ENCODE measurements at places on chromosomes 11 and 22.

DNA sequence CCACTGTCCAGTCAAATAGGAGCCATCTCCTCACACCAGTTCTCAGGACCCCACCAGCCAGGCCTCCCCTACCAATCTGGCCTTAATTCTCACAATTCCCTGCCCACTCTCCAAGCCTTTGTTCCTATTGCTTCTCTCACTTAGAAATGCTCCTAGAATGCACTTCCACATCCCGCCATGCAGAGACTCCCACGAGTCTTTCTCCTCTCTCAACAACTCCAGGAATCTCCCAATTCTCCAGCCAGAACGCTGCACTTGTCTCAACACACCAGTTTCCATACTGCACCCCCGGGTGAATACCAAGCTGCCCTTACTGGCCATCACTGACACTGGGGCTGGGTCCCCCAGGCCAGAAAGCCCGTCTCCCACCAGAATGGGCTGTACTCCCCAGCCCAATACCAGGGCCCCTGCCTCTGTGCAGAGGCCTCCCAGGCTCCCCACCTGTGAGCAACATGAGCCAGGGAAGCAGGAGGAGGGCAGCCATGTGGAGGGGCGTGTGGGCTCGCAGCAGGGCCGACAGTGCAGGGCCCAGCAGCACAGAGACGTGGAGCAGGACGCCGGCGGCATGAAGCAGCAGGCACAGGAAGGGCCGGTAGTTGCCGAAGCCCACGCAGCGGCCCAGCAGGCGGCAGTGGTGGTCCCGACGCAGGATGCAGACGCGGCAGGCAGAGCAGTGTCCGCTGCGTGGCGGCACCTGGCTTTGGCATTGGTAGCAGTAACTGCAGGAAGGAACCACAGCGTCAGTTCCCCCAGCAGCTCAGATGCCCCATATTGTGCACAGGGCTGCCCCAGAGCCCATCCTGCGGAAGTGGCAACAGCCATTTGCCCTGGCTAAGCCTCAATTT, 2.4 kb downstream of the ZDHHC24 start:
- no peak for DNase-seq

DNA sequence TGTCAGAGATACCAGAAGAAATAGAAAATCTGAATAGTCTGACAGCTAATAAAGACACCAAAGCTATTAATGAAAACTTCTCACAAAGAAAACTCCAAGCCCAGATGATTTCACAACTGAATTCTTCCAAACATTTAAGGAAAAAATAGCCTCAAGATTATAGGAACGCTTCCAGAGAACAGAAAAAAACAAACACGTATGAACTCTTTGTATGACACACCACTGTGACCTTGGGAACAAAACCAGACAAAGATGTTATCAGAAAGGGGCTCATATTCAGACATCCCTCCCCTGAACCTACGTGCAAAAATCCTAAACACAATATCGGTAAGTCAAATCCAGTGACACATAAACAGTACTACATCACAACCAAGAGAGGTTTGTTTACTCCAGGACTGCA, 23.5 kb downstream of the CERK start:
- DNase-seq: no peak

- DNase-seq: no peak
Observed at GRCh38 chr11:87871056-87871455, 304.2 kb downstream of the RAB38 start.

DNA sequence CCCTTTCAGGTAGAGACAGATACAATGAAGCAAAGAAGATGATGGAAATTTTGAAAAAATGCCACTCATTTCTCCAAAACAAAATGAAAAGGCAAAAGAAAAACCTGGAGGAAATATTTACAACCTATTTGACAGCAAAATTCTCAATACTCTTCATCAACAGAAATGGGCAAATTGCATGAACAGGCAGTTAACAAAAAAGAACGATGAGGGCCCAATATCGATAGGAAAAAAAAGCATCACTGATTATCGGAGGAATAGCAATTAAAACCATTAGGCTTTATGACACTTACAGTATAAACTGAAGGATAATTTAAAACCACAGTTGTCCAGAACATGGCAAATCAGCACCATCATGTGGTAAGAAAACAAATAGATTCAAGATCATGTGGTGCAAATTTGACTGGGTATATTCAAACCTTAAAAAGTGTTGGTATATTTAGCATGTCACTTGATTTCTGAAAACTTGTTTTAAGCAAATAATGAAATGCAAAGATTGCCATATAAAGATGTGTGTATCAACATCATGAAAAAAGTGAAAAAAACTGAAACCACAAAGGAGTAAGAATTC, 222.9 kb downstream of the BRD1 start:
- no peak for DNase-seq

- no peak for DNase-seq
Observed at GRCh38 chr11:122578171-122578825, 77.2 kb upstream of the UBASH3B start.

- no peak for DNase-seq
Observed at GRCh38 chr11:126607374-126607773, 251.9 kb downstream of the ST3GAL4 start.

DNA sequence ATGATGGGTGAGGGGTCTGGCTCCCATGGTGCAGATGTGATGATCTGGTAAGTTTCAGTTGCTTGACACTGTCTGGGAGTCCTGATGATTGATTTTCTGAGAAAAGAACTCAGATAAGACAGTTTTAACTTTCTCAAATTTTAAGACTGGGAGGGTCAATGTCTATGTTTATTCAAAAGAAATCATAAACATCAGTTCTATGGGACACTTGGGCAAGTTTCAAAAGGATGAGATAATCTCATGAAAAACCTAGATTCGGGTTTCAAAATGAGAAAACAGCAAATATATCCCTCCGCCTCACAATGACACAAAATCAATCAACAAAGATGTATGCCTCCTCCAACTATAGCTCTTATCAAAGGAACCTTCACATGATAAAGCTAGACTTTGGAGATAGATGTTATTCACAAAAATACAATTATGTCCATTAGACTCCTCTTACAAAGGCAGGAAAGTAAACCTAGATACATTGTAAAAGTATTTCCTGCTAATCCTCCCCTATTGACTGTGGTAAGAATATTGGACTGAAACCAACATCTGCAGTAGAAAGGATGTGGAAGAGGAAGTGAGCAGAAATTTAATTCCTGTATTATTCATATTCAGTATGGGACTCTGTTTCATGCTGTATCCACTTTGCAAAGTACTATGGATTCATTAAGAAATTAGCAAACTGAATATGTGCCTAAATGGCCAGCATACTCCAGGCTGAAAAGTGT, 21.6 kb downstream of the SVIP start:
- DNase-seq: no peak

GRCh38 chr11:72475381-72475780, 41.0 kb upstream of the CLPB start:
- DNase-seq: no peak

- DNase-seq: no peak
Observed at GRCh38 chr11:113334183-113334582, 19.8 kb downstream of the TTC12 start.

DNA sequence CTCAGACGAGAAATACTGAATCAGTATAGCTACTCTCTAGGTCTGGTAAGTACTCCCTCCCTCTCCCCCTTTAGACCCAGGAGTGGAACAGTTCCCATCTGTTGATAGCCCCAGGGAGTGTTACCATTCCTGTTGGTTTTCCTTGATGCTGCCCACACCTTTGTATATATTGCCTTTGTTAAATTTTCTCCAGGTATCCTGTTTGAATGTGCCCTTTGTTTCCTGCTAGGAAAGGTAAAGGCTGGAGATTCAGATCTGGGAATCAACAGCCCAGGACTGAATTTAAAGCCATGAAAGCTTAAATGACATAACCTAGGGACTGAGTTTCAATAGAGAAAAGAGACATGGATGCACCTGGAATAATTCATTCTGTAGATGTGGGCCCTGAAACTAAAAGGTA, 68.3 kb downstream of the CCDC83 start:
- DNase-seq: no peak

- DNase-seq: no peak
Observed at GRCh38 chr22:44666207-44666585, 35.8 kb upstream of the PRR5 start.

DNA sequence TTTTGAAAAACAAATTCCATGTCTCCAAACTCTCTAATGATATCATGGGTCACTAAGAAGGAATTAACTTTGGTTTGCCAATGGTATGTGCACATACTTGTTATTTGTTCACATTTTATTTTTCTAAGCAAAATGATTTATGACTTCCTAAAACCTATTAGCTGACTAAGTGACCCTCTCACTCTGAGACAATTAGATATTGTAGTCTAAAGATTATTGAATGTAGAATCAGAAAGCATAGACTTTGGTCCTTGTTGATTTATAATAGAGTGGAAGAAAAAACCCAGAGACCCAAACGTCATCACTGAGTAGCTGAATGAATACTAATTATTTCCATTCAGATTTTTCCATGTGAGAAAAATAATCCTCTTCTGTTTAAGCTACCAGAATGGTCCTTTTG, 243.5 kb upstream of the ANO3 start:
- DNase-seq: no peak

DNA sequence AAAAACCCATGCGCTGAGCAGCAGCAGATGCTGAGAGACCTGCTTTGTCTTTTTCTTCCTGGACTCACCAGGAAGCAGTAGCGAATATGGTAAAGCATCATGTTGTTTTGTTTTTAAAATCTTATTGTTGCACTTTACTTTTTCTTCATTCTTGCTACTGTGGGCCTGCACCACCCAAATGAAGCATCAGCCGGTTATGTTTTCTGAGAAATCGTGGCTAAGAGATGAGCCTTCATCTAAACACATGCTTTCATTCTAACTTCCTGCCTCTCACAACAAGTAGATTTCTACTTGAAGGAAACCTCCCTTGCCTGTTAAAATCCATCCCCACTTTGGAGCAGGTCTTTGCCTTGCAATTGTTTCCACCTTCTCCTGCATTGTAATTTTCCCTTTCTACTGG, 1025.9 kb downstream of the NTM start:
- DNase-seq: no peak

DNA sequence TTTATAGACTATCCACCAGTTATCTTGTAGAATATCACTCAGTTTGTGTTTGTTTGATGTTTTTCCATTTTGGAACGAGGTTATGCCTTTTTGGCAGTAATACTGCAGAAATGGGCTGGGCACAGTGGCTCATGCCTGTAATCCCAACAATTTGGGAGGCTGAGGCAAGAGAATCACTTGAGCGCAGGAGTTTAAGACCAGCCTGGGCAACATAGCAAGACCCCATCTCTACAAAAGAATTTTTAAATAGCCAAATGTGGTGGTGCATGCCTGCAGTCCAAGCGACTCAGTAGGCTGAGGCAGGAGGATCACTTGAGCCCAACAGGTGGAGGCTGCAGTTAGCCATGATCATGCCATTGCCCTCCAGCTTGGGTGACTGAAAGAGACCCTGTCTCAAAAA, 22.8 kb upstream of the B4GALNT4 start:
- no peak for DNase-seq

- no peak for DNase-seq
Observed at GRCh38 chr11:71843858-71844257, 10.9 kb downstream of the DEFB108B start.

GRCh38 chr11:32297611-32298011, 137.7 kb downstream of the WT1 start:
- no peak for DNase-seq

DNA sequence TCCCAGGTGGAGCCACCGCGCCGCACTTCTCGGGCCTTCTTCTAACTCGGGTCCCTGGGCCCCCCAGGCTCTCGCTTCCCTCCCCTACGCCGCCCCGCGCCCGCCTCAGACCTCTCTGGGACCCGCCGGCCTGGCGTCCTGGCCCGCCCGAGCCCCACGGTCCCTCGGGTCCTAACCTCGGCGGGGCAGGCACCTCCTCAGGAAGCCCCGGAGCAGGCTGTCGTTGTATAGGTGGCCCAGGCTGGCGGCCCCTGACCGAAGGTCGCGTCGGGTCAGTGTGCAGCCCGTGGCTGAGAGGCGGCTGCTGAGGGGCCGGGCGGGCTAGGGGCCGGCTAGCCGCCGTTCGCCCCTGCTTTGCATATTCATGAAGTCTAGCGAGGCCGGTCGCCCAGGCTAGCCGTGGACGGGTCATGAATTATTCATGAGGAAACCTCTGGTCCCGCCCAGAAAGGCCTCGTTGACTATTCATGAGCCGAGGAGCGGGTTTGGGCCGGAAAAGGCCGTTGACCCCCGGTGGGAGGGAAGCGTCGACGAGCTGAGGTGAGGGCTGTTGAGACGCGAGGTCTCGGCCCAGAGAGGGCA, at the start of gene HORMAD2:
Gene HORMAD2 (plus strand): TSS at position 513 of the 582 bp plus-strand sequence. CDS start 13,489 bp downstream, outside the sequence.
- no peak for DNase-seq

DNA sequence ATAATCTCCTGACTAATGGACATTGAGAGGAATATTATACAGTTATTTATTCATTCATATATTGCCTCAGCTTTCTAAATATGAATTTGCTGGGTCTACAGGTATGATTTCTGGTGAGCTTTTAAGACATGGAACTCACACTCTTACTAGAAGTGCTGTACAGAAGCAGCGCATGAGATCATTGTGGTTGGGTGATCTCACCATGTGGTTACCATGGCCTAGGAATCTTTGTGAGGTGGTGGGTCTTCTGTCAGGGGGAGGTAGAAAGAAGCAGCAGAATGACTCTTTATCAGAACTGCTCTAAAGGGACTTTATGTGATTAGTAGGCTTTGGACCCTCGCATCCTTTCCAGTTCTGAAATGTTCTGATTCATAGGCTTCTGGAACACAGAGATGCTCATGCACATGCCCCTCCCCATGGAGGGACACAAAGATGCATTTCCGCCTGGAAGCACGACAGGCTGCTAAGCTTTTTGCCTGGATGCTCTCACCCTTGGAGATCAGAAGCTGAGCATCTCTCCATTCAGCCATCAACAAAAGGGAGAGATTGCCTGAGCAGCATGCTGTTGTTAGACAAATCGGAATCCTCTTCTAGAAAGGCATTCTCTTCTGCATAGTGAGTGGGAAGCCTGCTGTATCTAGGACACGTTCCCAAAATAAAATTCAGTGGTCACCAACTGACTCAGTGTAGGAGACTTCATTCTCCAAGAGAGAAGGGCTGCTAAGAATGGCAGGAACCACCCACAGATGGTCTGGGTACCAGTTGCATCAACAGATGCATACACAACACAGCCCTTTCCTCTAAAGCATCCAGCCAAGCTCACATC, 51.3 kb downstream of the KIRREL3 start:
- no peak for DNase-seq

- no peak for DNase-seq
Observed at GRCh38 chr11:115572551-115572950, 68.3 kb upstream of the CADM1 start.

- no peak for DNase-seq
Observed at GRCh38 chr11:31955838-31956237, 135.0 kb upstream of the RCN1 start.
